ENCODE measurements at places on chromosomes 3 and 15.

DNA sequence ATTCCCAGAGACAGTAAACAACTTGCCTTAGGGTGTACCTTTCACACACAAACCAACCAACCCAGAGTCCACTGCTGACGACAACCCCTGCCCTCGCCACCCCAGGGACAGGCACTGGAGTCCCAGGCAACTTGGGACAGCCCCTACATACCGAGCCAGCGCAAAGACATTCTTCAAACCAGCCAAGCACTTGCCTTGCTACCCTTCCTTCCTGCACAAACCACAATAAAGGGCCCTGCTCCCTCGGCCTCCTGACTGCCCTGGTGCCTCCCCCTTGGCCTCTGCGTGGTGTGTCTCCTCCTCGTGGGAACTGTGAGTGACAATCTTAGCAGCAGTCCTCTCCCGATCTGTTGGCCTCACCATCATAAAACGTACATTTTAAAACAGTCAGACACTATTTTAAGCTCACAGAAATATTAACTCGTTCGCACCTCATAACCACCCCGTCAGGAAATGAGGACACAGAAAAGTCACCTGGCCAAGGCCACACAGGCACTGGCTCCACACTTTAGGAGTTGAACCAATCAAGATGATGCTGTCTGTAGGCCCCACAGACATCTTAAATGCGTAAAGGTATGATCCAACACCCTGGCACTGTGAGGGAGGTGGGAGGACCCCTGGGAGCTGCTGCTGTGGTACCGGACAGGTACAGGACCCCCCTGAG, 113.8 kb downstream of the ADCY5 start:
- no peak for DNase-seq

- DNase-seq: no peak
Measured at GRCh38 chr3:51733859-51734571, 27.1 kb downstream of the GRM2 start.

DNA sequence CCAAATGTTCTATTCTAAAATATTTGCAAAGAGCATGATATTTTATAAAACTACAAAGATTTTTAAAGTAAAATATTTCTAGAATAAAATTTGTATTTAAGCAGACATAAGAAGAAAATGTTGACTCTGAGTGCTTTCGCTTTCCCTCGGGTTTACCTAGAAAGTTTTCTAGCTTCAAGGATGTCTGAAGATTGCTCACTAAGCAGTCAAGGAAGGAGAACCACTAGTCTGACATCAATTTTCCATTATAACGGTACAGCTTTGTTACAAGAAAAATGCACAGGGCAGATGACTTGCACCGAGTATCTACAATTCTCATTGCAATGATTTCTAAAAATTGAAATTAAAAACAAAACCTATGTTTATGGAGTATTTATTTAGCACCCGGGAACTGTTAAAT, 14.2 kb downstream of the GPR15 start:
- DNase-seq: no peak

DNA sequence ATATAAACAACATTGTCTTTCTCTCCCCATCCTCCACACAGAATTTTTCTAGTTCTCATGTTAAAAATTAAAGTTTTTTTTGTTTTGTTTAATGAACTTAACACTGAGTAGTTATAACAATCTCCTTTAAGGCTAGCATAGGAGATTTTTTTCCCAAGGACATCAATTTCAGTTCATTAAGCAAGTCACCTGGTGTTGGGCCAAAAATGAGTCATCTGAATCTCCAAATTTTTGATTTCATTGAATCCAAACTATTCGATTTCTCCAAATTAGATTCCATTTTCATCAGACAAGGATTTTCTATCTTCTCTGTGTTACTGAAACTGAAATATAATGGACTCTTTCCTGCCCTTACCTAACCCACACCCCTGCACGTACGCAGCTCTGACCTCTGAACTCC, 631.4 kb upstream of the MDFIC2 start:
- DNase-seq: no peak

GRCh38 chr3:72100601-72101187, 315.7 kb upstream of the PROK2 start:
- DNase-seq: peak; percentile 87

- no peak for DNase-seq
Measured at GRCh38 chr3:180680097-180680430, 775 bp upstream of the CCDC39 start.

DNA sequence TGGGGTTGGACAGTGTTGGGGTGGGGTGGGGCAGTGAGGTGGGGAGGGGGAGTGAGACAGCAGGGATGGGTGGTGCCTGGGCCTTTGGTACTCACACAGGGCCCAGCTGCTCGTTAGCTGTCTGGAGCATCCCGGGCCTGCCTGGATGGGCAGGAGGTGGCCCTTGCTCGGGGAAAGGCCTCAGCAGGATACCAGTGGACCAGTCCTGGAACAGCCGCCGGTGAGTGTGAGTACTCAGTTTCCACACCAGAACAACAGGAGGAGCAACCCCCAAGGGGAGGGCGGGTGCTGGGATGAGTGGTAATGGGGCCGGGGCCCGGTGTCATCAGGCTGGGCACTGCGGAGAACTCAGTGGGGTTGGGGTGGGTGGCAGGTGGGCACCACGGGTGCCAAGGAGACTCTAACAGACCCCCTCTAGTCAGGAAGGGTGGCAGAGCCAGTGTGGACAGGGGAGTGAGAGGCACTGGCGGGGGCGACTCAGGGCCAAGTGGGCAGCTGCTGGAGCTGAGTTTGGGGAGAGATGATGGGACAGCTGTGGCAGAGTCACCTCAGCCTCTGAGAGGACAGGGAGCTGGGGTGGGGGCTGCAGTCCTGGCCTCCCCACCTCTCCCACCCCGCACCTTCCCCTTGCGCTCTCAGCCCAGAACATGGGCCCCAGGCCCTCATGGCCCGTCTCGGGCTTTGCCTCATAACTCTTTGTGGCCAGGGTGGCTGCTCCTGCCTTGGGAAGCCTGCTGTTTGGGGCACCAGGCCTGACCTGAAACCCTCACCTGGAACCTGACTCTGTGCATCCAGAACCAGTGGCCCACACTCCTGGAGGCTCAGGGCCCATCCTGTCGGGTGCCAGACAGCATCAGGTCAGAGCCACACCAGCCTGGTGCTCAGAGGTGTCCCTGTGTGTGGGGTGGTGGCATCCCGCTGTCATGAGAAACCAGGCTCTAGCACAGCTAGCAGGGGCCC, 52.1 kb upstream of the PRR23E start:
- DNase-seq: no peak

- no peak for DNase-seq
Measured at GRCh38 chr15:45921978-45922377, 287.1 kb downstream of the SQOR start.

- DNase-seq: no peak
Measured at GRCh38 chr15:70217226-70218160, 119.8 kb upstream of the TLE3 start.

GRCh38 chr15:56919609-56920366, 1.3 kb downstream of the TCF12 start:
- DNase-seq: peak; percentile 52

DNA sequence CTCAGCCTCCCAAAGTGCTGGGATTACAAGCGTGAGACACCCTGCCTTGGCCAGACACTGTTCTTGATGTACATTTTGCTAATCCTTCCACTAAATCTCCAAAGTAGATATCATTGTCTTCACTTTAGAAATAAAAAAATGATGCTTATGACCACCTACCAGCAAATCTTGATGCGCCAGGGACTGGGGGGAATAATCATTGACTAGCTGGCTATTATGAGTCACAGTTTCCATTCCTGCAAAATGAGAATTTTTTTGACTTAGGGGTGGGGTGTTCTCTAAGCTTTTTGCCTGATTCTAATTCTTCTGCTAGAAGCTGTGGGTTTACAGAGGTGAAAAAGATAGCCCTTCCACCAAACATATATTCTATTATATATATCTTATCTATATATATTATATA, 17.1 kb upstream of the RFC4 start:
- DNase-seq: no peak

DNA sequence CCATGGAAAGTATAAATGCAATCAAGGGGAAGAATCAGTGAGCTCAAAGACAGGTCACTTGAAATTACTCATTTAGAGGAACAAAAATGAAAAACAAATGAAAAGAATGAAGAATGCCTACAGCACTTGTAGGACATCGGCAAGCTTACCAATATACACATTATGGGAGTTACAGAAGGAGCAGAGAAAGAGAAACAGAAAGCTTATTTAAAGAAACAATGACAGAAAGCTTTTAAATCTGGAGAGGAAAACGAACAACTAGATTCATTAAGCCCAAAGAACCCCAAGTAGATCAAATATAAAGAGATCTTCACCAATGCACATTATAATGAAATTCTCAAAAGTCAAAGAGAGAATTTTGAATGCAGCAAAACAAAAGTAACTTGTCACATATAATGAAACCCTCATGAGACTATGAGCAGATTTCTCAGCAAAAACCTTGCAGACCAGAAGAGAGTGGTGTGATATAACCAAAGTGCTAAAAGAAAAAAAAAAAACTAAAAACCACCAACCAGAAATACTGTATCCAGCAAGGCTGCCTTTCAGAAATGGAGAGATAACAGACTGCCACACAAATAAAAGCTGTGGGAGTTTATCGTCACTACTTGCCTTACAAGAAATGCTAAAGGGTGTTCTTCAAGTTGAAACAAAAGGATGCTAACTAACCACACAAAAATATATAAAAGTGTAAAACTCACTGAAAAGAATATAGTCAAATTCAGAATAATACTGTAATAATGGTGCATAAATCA, 63.1 kb downstream of the MYH15 start:
- DNase-seq: no peak

- no peak for DNase-seq
Measured at GRCh38 chr3:71407823-71408222, 175.7 kb downstream of the FOXP1 start.

- no peak for DNase-seq
Measured at GRCh38 chr3:195221015-195221853, 49.7 kb downstream of the XXYLT1 start.

DNA sequence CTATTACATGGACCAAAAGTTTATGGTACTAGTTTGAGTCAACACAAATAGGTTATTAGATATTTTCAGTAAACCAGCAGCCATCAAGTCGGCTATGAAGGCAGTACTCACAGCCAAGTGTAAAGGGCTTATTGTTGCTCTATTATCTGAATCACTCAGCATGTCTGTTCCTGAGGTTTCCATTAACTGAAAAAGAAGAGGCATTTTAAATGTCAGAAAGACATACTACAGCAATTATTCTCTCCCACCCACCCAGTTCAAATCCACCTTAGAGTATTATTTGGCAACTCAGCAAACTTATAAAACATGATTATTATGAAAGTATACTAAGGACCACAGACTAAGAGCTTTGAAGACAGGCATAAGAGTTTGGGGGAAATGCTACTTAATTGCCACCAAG, 93.1 kb downstream of the BTD start:
- no peak for DNase-seq

DNA sequence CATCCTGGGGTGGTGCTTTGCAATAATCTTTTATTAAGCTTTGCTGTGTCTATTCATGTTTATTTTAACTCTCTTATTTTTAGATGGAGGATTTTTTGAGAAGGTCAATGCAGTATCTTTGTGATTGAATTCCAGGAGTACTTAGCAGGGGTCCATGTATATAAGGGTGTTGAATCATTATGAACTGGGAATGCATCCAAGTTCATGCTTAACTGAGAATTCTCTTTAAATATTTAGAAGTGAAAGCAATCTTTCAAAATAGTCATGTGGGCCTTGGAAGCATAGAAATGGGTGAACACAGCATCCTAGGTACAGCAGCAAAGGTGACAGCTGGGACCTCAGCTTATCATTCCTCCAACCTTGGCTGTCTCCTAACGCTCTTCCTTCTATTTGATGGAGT, 27.3 kb downstream of the SPTSSB start:
- DNase-seq: no peak

- DNase-seq: no peak
Measured at GRCh38 chr3:87318617-87319021, 42.2 kb upstream of the POU1F1 start.

DNA sequence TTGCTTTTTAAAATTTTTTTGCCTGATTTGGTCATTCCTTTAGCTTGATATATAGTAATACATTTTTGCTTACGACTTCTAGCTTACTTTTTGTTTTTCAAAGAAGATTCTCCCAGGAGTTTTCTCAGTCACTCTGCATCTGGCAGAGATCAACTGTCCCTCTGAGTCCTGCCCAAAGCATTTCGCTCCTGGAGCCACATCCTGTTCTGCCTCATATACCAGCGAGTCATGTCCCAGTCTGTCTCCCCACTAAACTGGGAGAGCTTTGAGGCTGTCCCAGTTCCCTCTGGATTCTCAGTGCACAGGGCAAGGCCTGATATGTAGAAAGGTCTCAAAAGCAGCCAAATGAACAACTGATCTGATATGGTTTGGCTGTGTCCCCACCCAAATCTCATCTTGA, 326.3 kb downstream of the ARRDC4 start:
- DNase-seq: no peak

- no peak for DNase-seq
Measured at GRCh38 chr3:38579551-38580449, 69.7 kb downstream of the SCN5A start.

- no peak for DNase-seq
Measured at GRCh38 chr3:50521572-50521971, 18.1 kb upstream of the CACNA2D2 start.

GRCh38 chr3:65783117-65783516, 255.6 kb downstream of the MAGI1 start:
- no peak for DNase-seq

DNA sequence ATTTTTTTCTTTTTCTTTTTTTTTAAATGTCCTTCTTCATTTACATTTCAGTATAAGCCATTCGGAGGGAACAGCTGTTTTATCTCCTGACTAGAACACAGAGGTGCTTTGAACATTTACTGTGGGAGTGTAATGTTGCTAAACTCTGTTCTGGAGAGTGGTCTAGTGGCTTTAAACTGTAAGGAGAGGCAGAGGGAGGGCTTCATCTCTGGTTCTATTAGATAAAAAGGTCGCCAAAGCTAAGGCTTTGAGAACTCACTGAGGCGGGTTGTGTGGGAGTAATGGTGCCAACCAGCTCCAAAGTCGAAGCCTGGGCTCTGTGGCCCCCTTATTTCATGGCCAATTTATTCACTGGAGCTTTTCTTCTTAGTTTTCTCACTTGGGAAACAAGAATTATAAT, 133.2 kb downstream of the ANXA2 start:
- DNase-seq: no peak

- no peak for DNase-seq
Measured at GRCh38 chr3:192514754-192515663, 212.3 kb downstream of the FGF12 start.

GRCh38 chr3:108156312-108156853, 65.6 kb upstream of the CD47 start:
- no peak for DNase-seq

DNA sequence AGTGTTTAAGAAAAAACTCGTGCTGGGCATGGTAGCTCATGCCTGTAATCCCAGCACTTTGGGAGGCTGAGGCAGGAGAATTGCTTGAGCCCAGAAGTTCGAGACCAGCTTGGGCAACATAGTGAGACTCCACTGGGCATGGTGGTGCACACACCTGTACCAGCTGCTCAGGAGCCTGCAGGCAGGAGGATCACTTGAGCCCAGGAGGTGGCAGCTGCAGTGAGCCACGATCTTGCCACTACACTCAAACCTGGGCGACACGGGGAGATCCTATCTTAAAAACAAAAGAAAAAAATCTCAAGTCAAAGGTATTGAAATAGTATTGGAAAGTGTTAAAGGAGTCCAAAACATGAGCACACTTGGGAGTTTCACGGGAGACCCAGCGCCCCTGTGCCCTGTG, 14.0 kb downstream of the KLF13 start:
- DNase-seq: no peak

- no peak for DNase-seq
Measured at GRCh38 chr3:138902171-138902570, 44.8 kb downstream of the FOXL2 start.
